Anterior cingulate cortex (tissue), 58 donors: ENCODE measurements at places on chromosomes 2 and 18.

- DNase-seq, result no peak
Measured at GRCh38 chr2:128310094-128310716, 8.5 kb downstream of the HS6ST1 start.

DNA sequence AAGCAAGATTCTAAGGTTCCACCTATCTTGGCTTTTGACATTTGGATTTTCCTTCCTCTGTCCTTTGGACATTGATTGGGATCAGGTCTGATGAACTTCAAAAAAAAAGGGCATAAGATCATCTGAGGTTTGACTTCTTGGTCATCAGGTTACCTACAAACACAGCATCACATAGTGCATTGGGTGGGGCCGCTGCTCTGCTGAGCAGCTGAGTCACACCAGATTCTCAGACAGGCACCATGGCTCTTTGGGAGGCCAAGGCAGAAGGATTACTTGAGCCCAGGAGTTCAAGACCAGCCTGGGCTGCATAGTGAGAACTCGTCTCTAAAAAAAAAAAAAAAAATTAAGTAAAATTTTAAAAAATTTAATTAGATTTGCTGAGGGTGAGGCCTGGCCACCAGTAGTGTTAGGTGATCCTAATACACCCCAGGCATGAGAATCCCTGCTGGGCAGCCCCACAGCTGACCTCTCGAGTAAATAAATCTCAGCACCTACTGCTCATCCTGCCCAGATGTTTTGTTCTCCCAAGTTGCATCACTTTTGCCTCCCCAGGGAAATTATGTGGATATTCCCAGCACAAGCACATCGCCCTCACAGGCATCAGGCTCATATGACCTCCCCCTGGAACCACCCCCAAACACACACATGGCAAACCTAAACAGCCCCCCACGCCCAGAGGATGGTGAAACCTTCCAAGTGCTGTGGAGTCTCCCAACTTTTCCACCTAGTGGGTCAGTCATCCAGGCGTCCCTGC, 5.3 kb downstream of the MLPH start:
- DNase-seq, result no peak

DNA sequence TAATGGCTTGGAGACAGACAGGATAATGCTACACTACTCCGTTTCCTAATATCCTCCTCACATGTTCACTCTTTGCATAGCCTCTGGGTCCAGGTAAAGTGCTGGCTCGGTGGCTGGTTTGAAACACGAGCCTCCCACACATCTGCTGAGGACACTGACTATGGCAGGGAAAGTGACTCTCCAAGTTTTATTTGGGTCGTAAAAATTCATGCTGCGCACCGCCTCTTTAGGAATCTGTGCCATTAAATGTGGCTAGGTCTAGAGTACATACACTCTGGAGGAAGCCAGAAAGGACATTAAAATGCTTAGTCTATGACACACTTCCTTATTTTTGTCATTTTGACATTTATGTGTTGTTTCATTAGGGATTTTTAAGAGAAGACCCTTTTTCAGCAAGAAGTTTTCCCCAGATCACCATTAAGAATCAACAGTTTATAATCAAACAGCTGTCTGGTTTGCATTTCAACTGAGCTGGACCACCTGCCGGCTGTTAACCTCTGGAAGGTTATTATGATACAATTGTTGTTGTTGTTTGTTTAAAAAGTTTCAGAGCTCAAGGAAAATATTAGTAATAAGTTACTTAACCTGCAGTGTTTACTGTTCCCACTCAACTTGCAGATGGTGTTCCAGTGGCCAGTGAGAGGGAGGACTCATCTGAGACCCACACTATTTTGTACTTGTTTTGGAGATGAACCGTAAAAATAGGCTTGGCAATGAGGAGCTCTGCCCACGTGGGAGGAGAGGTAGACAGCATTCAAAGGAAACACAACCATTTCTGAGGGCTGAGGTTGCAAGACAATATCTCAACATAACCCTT, 443.3 kb upstream of the MEIS1 start:
- DNase-seq, result no peak

DNA sequence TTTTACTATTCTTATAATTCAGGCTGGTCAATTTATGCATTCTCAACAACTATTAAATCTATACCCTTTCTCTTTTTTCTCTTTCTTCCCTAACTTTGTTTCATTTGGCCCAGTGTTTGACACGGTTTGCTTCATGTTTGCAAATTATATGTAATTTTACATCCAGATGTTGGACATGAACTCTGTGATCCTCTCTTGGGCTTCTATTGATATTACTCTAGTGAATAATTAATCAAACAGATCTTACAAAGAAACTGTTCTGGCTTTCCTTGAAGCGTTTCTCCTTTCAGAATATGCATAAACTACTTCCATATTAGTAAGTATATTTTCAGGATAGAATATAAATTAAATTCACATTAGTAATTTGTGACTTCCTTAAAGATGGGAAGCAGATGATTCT, 225.1 kb upstream of the TMEFF2 start:
- no peak for DNase-seq

GRCh38 chr2:222750533-222750932, 79.1 kb downstream of the MOGAT1 start:
- DNase-seq, result no peak

- no peak for DNase-seq
Measured at GRCh38 chr2:230870544-230871360, 6.0 kb downstream of the ITM2C start.

- no peak for DNase-seq
Measured at GRCh38 chr2:55345064-55345463, 74.6 kb downstream of the CCDC88A start.
